ENCODE measurements at places on chromosomes 7 and 10.

DNA sequence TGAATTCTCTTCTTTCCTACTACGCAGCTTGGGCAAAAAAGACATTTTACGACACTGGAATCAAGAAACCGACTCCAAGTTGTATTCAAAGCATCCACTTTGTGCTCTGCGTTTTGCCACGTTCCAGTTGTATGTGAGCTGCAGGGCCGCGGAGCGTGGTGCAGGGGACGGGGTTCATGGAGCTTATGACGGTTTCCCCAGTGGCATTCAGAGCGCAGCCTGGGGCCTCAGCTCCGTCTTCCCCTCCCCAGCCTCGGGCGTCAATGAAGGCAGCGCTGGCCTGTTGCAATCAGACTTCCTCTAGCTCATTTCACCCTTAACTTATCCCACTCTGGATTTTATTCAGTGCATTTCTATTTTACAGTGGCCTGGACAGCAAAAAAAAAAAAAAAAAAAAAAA is 403.4 kb upstream of the KLF6 start:
- DNase-seq, result no peak

DNA sequence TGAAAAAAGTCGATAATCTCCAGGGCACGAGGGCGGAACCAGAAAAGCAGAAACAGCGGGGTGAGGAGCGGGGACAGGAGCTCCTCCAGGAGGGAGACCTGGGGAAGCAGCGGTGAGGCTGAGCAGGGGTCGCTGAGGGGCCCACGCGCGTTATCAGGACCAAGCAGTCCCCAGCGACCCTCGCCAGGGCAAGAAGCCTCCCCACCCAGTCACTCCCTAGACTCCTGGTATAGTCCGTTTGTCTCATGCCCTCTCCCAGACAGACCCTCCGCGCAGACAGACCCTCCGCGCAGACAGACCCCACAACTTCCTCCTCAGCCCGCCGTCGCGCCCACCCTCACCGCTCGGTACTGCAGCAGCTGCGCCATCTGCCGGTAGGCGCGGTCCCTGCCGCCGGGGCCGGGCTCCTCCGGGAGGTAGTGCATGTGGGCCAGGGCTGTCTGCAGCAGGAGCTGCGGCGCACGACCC is 6.3 kb downstream of the ATG9B start:
- no peak for DNase-seq

DNA sequence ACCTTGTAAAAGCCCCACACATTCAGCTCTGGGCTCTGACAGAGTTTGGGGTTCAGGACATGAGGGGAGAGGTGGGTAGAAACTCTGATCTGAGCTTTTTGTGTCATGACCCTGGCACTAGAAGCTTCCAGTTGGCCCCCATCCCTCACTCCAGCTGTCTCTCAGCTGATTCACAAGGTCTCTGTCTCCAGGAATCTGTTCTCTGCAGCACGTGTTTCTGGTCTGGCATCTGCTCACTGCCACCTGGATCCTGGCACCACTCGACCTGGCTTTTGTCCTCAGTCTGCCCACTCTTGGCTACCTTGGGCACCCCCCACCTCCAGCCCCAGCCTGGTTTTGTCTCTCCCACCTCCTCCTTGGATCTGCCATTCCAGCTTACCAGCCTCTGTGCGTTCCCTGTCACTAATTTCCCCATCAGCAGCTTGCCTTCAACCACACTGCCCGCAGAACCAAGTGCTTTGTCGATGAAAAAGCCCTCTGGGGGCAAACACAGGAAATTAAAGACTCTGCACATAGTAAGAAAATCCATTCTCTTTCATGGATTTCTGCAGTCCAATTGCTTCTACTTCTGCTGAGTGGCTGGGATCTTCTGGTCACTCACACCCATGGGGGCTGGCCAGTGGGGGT is 18.3 kb upstream of the ADCYAP1R1 start:
- no peak for DNase-seq

- no peak for DNase-seq
Observed at GRCh38 chr7:2808891-2809665, 35.0 kb downstream of the GNA12 start.

DNA sequence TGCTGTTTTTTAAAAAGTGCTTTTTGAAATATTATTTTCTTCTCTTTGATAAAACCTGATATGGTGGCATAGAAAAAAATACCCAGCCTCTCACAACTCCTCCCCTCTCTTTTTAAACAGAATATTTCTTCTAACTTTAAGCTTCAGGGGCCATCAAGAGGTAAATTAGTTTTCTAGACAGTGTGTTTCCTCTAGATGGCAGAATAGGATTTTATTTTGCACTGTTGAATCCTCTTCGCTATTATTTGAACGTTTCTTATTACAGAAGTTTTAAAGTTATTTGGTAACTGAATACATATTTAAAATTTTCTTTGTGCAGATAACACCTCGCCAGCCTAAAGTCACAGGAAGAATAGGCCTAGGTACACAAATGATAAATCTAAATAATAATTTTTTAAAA is 30.3 kb downstream of the ARL5B start:
- no peak for DNase-seq

- peak; percentile 60 for DNase-seq
Observed at GRCh38 chr7:43781726-43782607, 23.5 kb downstream of the BLVRA start.

GRCh38 chr10:119414081-119414611 is 128.4 kb downstream of the RGS10 start:
- no peak for DNase-seq

DNA sequence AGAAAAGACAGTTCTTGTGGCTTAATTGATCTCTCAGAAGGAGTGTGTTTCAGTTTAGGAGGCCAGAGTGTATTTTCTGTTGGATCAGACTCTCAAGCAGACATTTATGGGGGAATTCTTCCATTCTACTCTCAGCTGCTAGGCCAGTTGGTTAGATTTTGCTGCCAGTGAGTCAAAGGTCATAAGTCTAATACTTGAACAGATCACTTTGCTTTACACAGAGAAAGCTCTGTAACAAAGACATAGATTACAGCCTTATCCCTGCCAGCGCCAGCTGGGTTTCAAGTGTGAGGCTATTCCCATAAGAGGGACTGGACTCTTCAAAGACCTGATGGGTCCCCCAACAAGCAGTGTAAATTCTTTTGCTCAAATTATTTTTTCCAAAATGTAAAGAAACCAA is 145.6 kb upstream of the SEMA3C start:
- DNase-seq, result no peak

DNA sequence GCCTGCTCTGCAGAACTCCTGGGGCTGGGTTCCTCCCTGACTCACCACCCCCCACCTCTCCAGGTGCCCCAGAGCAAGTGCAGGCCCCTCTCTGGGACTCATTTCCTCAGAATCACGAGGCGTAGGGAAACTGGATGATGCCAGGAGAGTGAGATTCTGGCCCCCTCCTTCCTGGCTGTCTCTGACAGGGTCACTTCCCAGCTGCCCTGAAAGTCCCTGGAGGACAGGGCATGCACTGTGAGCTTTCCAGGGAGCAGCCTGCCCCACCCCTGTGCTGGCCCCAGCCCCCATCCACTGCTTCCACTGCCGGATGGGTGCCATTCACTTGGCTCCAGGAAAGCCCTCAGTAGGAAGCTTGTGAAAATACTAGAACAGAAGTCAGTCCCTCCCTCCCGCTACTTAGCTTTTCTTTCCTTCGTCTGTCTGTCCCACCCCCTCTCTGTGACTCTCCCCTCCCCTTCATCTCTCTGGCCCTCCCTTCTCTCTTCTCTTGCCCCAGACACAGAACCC is 10.4 kb downstream of the TACR2 start:
- DNase-seq, result no peak

GRCh38 chr7:34756691-34757090 is 98.7 kb downstream of the NPSR1 start:
- no peak for DNase-seq

GRCh38 chr7:112515989-112516388 is 35.2 kb downstream of the LSMEM1 start:
- no peak for DNase-seq
